ENCODE measurements at places on chromosomes 6 and 20. TPM values are rescaled to one million over a fixed set of nuclear protein-coding genes. Genes with fewer than 3 reads are reported as not detected.

Gene MUC21
- not detected for total RNA-seq

Gene PNISR
- total RNA-seq = 25.9 TPM

Gene RREB1
- total RNA-seq = 9.5 TPM

Gene OARD1
- 19.6 TPM for total RNA-seq

Gene RPN2
- 268 TPM for total RNA-seq

Gene FBXO30
- 6.3 TPM for total RNA-seq

Gene HFE
- total RNA-seq = 14.4 TPM

Gene OR2H1
- not detected for total RNA-seq

Gene FOXA2
- total RNA-seq = 14.3 TPM

Gene REM1
- not detected for total RNA-seq

Gene PACRG
- total RNA-seq = not detected

Gene CLPSL1
- total RNA-seq = not detected

Gene OR12D3
- not detected for total RNA-seq

Gene ECT2L
- total RNA-seq = not detected

Gene FAM209B
- total RNA-seq = 0.42 TPM

Gene GNRH2
- not detected for total RNA-seq

Gene NELFCD
- 44.0 TPM for total RNA-seq

Gene LZTS3
- 2.7 TPM for total RNA-seq

Gene TLDC2
- total RNA-seq = not detected

Gene C6orf141
- 23.4 TPM for total RNA-seq

Gene C20orf141
- total RNA-seq = 0.60 TPM

Gene KCNK16
- not detected for total RNA-seq

Gene SLC22A16
- not detected for total RNA-seq

Gene TBXT
- not detected for total RNA-seq

Gene SIRPD
- not detected for total RNA-seq

Gene ADGRF1
- total RNA-seq = 0.05 TPM

Gene USP49
- 1.6 TPM for total RNA-seq

Gene TCF21
- 0.02 TPM for total RNA-seq

Gene TREM1
- total RNA-seq = 0.30 TPM

Gene SIM1
- not detected for total RNA-seq

Gene PRRT1
- 0.95 TPM for total RNA-seq

Gene ENPP1
- total RNA-seq = 2.3 TPM

Gene MAK
- 0.13 TPM for total RNA-seq

Gene BTN2A1
- 18.1 TPM for total RNA-seq

Gene BPI
- not detected for total RNA-seq
